Stimulated activated CD4-positive, alpha-beta T cell treated with anti-CD3 and anti-CD28 coated beads, Interleukin-15, amount 100 ng/mL, for 1 hour (primary cell): ENCODE measurements at places on chromosomes 6 and 20.

DNA sequence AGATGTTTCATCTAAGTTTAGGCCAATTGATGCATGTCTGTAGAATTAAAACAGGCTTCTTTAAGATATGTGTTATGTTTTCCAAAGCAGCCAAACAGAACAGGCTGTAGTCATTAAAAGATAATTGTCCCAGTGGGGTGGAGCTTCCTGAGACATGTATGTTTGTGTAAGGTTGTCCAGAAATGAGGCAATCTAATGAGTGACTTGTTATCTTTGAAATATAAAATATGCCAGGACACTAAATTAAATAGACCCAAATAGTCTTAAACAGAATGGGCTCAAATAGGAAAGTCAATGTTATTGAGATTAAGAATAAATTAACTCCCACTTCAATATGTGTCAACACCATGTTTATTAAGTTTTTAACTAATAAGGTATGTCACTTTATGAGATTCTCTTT, 204.7 kb upstream of the RNF217 start:
- DNase-seq: no peak

- DNase-seq: no peak
Observed at GRCh38 chr6:20686142-20686541, 151.9 kb downstream of the CDKAL1 start.

DNA sequence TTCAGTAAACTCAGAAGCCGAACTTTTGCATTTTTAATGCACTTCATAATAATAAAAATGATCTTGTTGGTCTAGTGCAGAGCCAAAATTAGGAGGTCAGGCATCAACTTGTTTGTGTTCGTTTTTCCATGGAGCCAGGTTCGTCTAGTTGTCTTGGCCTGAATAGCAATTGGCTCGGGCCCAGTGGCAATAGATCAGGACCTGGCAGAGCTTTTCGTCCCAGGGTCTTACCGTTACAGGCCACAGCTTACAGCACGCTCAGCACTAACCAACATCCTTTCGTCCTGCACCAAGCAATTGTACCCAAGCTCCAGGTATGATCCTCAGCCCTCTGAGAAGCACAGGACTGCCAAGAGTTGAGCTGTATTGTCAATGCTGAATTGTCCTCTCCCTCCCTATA, 240.5 kb upstream of the PLN start:
- DNase-seq: no peak

DNA sequence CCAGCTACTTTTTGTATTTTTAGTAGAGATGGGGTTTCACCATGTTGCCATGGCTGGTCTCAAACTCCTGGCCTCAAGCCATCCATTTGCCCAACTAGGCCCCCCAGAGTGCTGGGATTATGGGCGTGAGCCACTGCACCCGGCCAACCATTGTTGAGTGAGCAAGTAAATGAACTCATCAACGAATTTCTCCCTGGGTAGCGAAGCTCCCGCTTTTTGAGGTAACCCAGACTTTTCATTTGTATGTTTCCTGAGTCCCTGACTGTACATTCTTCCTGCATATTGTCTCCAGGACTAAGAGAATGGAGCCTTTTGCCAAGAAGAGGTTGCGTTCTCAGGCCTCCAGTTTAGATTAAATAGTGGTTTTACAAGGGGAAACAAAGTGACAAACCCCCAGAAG, 36.4 kb downstream of the RIPOR3 start:
- no peak for DNase-seq

GRCh38 chr6:33324125-33324524, 6.6 kb upstream of the ZBTB22 start:
- no peak for DNase-seq

- no peak for DNase-seq
Observed at GRCh38 chr20:9402141-9402540, 112.2 kb upstream of the LAMP5 start.

- DNase-seq: no peak
Observed at GRCh38 chr6:47258724-47259347, 50.9 kb downstream of the TNFRSF21 start.

DNA sequence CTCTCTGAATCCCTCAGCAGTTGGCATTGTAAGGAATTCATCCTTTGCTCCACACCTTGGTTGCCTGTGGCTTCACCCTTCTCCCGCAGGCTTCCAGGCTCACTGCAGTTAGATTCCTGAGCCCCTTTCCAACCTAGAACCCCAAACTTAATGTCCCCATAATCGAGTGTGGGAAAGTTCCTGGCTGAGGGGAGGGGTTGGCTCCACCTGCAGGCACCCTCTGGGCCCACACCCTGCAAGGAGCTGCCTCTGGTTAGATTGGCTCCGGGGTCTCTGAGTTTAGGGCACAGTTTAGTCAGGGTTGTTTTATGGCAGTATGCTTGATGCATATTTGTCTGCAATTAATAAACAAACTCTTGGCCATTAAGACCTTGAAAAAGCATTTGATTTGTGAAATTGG, 63.4 kb downstream of the MTHFD1L start:
- no peak for DNase-seq

DNA sequence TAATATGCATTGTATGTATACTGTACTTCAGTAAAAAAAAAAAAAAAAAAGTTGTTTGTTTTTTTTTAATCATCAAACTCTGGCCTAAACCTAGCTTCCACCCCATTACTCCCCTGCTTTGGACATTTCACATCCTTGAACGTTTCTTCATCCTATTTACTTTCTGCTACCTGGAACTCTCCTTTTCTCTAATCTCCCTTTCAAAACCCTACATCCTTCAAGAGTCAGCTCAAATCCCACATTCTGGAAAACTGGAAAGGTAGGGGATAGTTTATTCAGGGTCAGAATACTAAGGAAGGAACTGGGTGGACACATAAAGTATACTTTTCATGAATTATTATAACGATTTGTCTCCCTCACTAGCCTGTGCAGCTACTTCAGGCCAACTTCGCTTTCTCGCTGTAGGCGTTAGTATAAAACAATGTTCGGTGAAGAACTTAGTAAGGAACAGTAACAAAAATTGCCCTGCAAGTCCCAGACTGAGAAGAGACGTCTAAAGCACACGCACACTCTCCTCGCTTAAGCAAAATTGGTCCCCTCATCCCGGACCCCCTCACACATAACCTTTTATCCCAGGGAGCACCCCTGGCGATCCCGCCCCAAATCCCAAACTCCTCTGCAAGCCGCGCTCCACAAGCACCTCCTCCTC, 775 bp downstream of the PIGU start:
- no peak for DNase-seq

GRCh38 chr6:37776566-37776965, 43.0 kb upstream of the ZFAND3 start:
- DNase-seq: no peak

GRCh38 chr6:85798931-85799652, 156.4 kb upstream of the SYNCRIP start:
- no peak for DNase-seq

- DNase-seq: no peak
Observed at GRCh38 chr20:47571426-47571825, 69.7 kb downstream of the NCOA3 start.

GRCh38 chr6:1028723-1029122, 283.2 kb upstream of the FOXQ1 start:
- DNase-seq: no peak

DNA sequence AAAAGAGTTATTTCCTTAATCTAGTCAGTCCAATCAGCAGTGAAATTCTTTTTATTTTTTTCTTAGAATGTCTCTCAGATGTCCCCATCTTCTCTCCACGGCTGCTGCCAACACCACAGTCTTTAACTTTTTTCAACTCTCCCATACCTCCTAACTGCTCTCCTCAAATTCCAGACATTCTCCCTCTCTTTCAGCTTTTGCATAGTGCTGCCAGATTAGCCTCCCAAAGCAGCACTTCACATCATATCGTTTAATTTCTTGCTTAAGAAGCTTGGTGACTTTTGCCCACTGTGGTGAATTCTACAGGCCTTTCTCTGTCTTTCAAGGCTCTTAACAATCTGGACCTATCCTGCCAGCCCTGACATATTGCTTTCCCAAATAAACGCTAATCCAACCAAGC, 233.4 kb downstream of the UST start:
- no peak for DNase-seq

DNA sequence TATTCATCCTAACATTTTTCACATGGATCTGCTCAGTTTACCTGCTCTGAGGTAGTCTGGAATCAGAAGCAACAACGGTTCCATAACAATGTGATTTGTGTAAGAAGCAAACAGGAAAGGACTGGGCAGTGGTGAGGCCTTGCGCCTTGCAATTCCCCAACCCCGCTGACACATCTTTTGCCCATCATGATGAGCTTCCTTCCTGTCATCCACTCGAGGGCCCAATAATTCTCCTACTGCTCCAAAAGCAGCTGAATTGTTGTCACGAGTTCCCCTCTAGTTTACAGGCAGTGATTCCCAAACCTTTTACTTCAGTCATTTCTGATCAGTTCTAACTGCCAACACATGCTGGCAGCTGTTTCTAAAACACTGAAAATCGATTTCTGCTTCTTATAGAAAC, 22.9 kb downstream of the STX7 start:
- no peak for DNase-seq

GRCh38 chr20:23490817-23491216, at the start of gene CST8:
Gene CST8 (plus strand): TSS chr20:23491117. CDS start chr20:23491668, 551 bp downstream.
- no peak for DNase-seq

- no peak for DNase-seq
Observed at GRCh38 chr20:42986143-42986773, 203.4 kb downstream of the PTPRT start.

- no peak for DNase-seq
Observed at GRCh38 chr20:33669873-33670640, 3.3 kb downstream of the ACTL10 start.

DNA sequence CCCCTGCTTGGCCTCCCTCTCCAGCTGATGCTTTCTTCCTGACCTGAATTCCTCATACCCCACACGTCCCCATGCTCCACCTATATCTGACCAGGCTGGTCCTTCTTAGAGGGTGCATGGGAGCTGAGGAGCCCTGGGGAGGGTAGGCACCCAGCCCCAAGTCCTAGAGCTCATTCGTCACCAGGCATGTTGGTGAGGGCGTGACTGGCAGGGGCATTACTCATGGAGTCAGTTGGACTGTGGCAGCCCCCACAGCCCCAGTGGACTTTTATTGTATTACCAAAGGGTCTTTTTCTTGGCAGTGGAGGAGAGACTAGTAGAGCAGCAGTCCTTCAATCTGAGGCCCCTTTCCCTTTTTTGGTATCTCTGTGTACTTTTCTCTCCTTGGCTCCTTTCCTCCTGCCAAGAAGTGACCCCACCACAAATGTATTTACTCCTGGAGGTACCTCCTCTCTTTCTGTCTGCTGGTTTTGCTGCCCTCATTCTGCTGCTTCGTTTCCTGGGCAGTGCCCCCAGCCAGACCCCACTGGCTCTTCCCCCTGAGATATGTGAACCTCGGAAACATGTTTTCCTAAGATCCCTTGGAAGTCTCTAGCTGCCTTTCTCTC, 10.4 kb upstream of the SGK2 start:
- no peak for DNase-seq

GRCh38 chr6:150016324-150017185, 8.8 kb downstream of the RAET1L start:
- DNase-seq: no peak

DNA sequence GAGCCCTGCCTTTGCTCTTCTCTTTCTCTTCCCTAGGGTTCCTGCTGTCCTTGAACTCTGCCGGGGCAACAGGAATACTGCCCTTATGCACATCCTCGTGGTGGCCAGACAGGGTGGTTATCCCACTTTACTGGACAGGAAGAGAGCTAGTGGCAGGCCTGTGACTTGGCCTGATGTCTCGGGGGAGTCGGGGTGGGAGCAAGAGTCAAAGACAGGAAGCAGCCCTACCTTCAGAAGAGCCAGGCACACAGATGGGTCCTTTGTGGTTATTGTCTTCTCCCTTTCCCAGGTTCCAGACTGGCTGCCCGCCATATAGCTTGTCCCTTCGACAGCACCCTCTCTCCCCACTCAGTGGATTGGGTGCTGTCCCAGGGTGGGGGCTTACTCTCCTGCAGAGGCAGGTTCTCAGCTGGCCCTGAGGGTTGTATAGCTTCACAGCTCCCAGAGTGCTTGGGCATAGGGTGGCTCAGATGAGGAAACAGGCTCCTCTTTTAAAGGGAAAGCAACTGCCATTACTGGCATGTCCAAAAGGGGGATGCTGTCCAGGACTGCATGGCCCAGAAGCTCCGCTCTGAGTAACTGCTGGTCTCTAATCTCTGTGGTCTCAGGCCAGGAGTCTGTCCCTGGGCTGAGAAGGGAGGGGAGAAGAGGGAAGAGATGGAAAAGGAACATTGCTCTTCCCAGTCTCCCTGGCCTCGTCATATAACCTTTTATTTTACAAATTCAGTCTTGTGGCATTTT, 17.3 kb downstream of the PLCG1 start:
- no peak for DNase-seq

DNA sequence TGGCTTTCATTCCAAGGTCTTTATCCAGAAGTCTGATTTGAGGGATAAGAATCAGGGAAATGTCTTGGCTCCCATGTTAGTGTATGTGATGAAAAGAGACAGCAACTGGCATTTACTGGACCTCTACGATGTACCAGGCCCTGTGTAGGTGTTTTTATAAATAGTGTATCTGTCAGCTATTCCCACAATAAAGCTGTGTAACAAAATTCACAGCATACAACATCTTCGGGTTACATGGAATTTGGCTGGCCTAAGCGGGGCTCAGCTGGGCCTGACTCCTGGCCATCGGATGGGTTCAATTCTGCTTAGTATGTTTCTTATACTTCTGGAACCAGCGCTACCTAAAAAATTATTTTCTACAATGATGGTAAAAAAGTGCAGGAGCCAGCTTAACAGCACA, 128.2 kb downstream of the SNX5 start:
- DNase-seq: no peak

DNA sequence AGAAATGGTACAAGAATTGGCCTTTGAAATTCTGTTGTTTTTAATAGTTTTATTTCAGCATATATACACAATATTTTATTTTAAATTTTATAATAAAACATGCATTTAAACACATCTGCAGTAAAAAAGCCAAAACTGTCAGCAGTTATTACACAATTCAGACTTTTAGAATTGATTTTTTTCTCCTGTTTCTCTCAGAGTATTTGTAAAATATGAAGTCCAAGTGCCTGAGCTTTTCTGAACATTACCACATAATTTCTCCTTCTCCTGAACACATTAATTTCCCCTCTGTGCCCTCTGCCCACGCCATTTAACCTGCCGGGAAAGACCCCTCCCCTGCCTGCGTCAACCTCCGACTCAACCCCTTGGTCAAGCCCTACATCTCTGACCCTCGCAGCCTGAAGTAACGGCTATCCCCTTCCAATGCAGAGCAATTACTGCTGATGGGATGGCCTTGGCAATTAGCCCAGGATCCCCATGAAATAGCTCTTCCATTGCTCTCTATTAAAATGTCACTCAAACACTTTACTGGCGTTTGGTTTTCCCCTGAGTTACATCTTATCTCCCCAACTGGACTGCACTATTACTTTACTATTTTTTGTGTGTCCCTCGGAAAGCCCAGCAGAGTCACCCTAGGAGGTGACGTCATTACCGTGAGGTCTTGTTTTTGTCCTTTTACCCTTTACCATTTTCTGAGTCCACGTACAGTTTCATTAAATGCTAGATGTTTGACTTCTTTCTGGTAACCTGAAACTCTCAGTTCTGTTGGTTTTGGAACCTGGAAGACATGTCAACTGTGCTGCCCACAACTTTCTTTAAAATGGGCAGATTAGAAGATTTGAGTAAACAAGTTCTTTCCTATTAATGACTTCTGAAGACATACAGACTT, 146.7 kb upstream of the TAB2 start:
- DNase-seq: no peak

GRCh38 chr6:75204217-75204958, 1.5 kb downstream of the COL12A1 start:
- DNase-seq: no peak
